ENCODE measurements at places on chromosomes 1 and 21. TPM values are rescaled to one million over a fixed set of nuclear protein-coding genes. Genes with fewer than 3 reads are reported as not detected.

The KLF17 gene
- total RNA-seq, result 0.23 TPM

The GPR52 gene
- total RNA-seq, result 0.23 TPM

The MROH9 gene
- total RNA-seq, result 0.15 TPM

The SLAMF6 gene
- total RNA-seq, result not detected

The RCSD1 gene
- total RNA-seq, result 0.08 TPM

The DISP3 gene
- total RNA-seq, result under 0.01 TPM

The FCRLB gene
- 0.83 TPM for total RNA-seq

The IPO9 gene
- total RNA-seq, result 29.3 TPM

The TRAF3IP3 gene
- total RNA-seq, result not detected

The ZFP69B gene
- total RNA-seq, result 7.2 TPM

The NTMT2 gene
- not detected for total RNA-seq

The TNFRSF25 gene
- total RNA-seq, result 9.4 TPM

The SGIP1 gene
- 14.9 TPM for total RNA-seq

The PPIAL4G gene
- under 0.01 TPM for total RNA-seq

The MTARC2 gene
- total RNA-seq, result 4.8 TPM

The KCNH1 gene
- 0.12 TPM for total RNA-seq

The IFI44L gene
- 6.5 TPM for total RNA-seq

The C1QC gene
- not detected for total RNA-seq

The ZBTB48 gene
- 15.2 TPM for total RNA-seq

The RSPH1 gene
- not detected for total RNA-seq

The LZIC gene
- total RNA-seq, result 10.6 TPM

The DNASE2B gene
- not detected for total RNA-seq

The IVL gene
- total RNA-seq, result not detected

The IL12RB2 gene
- not detected for total RNA-seq

The EVI5 gene
- total RNA-seq, result 43.4 TPM

Measured in smooth muscle cell of the coronary artery (primary cell).